ENCODE measurements at places on chromosomes 3 and 15. TPM values are rescaled to one million over a fixed set of nuclear protein-coding genes. Genes with fewer than 3 reads are reported as not detected.

Gene ANKRD63
- total RNA-seq = 0.25 TPM

Gene HIGD2B
- total RNA-seq = 1.4 TPM

Gene GOLGA8K
- 0.49 TPM for total RNA-seq

Gene C2CD4B
- total RNA-seq = not detected

Gene GOLGA8A
- total RNA-seq = 248 TPM

Gene TICRR
- total RNA-seq = not detected
